RPMI7951 (cell line): ENCODE measurements at places on chromosomes 11 and 22.

GRCh38 chr11:61021661-61022212, 50.3 kb downstream of the CD6 start:
- no peak for DNase-seq

DNA sequence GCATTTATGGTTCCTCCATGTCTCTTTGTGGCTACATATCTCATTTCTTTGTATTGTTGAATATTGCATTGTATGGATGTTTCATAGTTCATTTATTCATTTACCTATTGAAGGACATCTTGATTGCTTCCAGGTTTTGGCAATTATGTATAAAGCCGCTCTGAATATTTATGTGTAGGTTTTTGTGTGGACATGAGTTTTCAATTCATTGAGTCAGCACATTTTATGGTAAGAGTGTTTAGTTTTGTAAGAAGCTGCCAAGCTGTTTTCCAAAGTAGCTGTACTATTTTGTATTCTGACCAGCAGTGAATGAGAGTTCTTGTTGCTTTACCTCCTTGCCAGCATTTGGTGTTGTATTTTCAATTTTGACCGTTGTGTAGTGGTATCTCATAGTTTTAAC, 39.2 kb downstream of the KDM2A start:
- no peak for DNase-seq

- DNase-seq, result no peak
Measured at GRCh38 chr22:38941488-38941987, 15.9 kb upstream of the APOBEC3A start.

- DNase-seq, result peak; percentile 21
Measured at GRCh38 chr11:13776134-13776815, 107.8 kb downstream of the FAR1 start.

DNA sequence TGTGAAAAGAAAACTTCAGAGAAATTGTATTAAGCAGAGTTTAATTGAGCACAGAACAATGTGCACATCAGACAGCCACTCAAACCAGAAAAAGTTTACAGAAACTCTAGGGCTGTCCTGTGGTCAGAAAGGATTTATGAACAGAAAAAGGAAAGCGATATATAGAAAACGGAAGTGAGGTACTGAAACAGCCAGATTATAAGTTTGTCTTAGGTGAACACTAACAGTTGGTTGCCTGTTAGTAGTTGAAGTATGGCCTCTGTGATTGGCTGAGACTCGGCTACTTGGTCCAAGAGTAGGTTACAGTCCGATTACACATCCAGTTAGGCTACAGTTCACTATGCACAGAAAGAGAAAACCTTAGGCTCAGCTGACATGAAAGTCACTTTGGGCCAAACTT, 1232.5 kb upstream of the RAG2 start:
- DNase-seq, result no peak

GRCh38 chr11:68968306-68969250, 12.2 kb downstream of the MRGPRD start:
- DNase-seq, result no peak
